ENCODE measurements at places on chromosomes 7 and 10.
A peak's percentile ranks its signal among the peaks of the same experiment; 100 is the strongest.

- no peak for DNase-seq
Observed at GRCh38 chr7:4097001-4097609, 585.0 kb upstream of the FOXK1 start.

DNA sequence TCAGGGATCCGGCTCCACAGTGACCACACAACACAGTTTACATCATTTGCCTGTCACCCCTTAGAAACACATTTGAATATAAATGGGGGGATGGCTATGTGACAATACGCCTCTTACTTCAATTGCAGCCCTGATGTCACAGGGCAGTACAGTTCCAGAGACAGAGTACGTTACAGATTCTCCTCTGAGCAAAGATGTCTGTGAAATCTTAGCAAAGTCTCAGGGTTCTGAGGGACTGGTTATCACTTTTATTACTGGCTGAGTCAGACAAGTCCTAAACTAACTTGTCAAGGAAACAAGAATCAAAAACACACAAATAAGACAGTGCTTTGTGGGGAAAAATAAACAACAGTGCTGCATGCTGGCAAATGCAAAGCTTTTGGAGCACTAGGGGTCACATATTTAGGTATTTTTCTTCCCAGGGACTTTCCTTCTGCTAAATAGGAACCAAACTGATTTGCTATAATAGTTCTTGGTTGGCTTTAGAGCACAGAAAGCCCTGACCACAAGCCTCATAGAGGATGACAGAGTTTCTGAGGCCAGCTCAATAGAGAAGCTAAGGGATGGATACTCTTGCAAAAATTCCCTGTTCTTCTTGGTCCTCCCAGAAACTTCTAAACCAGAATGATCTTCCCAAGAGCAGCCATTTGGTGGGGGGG, 501.6 kb downstream of the GRID1 start:
- no peak for DNase-seq

- DNase-seq: no peak
Observed at GRCh38 chr10:125514206-125515162, 168.5 kb downstream of the TEX36 start.

DNA sequence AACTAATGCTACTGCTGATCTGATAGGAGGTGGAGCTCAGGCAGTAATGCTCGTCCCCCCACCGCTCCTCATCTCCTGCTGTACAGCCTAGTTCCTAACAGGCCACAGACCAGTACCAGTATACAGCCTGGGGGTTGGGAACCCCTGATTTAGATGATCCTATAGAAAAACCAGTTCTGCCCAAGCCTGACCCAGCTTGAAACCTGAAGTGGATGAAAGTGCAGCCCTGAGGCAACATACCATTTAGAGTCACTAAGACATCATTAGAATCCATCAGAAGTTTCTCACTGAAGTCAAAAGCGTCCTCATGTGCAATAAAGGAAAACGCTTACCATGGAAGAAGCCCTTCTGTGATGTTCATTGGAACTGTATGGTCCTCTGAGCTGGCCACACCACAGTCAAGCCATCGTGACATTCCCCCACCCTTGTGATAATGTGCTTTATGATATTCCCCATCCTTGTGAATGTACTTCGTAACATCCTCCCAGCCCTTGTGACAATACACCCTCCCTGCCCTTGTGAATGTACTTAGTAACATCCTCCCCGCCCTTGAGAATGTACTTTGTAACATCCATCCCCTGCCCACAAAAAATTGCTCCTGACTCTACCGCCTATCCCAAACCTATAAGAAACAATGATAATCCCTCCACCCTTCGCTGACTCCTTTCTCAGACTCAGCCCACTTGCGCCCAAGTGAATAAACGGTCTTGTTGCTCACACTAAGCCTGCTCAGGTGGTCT, 65.9 kb upstream of the HECTD2 start:
- no peak for DNase-seq

- DNase-seq: peak; percentile 84
Observed at GRCh38 chr7:47379629-47380324, 202.1 kb downstream of the TNS3 start.

GRCh38 chr7:33831389-33832141, 73.8 kb upstream of the BMPER start:
- DNase-seq: peak; percentile 61

GRCh38 chr10:44424298-44424697, 39.4 kb upstream of the CXCL12 start:
- no peak for DNase-seq

- DNase-seq: peak; percentile 60
Observed at GRCh38 chr10:21355591-21356011, 169.9 kb downstream of the SKIDA1 start.

- no peak for DNase-seq
Observed at GRCh38 chr10:84552478-84552877, 224.1 kb downstream of the CCSER2 start.

DNA sequence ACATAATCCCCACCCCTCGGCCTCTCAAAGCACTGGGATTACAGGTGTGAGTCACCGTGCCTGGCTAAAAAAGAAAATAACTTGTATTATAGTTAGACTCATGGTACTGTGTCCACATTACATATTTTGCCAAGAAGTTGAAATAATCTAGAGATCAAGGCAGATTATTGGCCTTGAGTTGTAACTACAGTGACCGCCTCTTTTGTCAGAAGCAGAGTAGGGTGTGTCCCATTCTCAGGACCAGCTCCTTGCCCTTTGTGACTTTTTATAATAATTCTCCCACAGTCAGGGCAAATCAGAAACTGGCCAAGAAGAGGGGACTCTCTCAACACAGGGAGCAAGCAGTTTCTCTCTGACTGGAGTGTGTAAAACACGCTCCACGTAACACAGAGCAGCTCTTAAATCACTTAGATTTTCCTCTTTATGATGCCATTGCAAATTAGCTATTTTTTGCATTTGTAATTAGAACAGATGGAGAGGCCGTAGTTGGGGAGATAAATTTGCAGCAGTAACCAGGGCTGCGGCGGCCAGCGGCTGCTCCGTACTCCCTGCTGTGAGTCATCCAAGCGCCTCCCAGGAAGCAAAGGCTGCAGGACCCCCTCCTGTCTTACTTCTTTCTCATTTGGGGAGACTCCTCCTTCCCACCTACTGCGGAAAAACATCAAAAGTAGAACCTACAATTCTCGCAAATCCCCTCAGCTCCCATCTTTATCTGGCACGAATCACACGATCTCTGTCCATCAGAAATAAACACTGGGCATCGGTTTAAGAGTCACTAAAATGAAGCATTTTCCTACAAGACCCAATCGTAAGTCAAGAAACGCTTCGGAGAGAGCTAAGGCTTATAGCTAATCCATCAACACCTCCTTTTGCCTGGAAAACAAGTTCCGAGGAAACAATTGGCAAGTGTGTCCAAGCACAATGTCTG, 32.1 kb upstream of the MSRB2 start:
- DNase-seq: peak; percentile 35

DNA sequence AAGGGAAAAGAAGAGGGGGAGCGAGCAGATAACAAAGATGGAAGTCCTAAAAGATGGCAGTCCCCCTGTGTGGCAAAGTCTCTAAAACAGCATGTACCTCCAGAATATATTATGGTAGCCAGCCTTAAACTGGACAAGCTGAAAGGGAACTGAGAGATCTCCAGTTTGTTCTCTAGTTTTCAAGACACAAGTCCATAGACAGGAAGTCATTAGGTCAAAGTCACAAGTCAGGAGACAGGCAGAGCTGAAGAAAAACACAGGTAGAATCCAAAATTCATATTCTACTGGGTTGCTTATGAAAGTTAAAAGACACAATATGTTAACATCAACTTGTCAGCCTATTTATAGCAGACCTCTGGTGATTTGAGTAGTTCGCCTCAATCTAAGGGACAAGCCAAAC, 38.7 kb downstream of the FAM107B start:
- DNase-seq: no peak

DNA sequence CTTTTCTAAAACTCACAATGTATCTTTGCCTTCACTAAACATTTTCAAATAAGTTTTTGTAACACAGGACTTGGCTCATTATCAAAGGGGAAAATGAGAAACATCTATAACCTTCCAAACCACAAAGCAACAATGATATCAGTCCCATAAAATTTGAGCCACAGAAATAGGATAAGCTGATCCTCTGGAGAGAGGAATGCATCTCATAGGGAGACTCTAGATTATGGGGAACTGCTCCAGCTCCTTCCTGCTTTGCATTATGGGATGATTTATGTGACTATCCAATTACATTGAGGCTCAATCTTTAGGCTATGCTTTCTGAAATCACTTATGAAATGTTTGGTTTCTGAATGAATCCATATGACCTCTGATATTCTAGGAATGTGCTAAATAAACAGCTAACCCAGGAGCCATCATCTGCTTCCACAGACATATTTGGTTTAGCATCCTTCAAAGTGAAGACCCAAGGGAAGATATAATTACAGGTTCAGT, 70.4 kb downstream of the CUBN start:
- DNase-seq: peak; percentile 99

DNA sequence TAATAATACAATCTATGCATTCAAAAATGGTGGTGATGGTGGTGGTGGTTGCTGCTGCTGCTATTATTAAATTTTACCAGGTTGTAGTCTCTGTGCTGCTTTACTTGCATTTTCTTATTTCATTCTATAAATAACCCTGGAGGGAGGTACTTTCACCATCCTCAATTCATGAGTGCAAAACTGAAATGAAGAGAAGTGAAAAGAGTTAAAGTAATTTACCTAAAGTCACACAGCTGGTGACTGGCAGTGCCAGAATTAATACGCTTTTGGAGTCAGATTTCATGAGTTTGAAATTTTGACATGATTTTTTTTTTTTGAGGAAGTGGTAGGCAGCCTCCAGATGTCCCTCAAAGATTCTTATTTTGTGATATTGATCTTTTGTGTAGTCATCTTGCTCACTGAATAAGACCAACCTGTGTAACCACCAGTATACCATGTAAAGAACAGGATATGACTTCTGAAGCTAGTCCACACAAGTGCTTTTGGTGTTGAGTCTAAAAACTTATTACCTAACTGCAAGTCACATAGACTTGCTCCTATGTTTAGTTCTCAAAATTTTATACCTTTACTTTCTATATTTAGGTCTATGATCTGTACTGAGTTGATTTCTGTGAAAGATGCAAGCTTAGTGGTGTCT, 218.8 kb downstream of the ZWINT start:
- DNase-seq: no peak

DNA sequence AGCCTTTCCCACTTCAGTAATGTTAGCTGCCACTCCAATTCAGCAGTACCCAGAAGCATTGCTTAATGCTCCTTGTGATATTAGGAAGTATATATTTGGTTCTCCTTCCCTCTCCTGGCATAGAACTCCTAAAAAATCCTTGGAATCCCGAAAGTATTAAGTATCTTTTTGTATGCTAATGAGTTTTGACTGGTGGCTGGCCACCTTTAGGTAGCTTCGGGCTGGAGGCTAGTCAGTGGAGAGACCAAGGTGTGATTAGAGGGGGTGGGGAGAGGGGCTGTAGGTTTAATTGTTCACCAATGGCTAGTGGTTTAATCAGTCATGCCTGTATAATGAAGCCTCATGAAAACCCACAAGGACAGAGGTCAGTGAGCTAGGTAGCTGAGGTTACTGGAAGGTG, 12.2 kb downstream of the COMTD1 start:
- no peak for DNase-seq

- peak; percentile 66 for DNase-seq
Observed at GRCh38 chr7:2106924-2107323, 125.8 kb downstream of the MAD1L1 start.

Measured in fibroblast of skin of right biceps (primary cell).